ENCODE measurements at places on chromosomes 11 and 22. TPM values are rescaled to one million over a fixed set of nuclear protein-coding genes. Genes with fewer than 3 reads are reported as not detected.

DUSP8 gene
- 1.3 TPM for total RNA-seq

LDHAL6A gene
- total RNA-seq = not detected

- DNase-seq = no peak
- peaks cover 17% of the 10 kb centered on the region for H3K27me3 ChIP-seq
- H3K27ac ChIP-seq = no peak overlapping the region
- no peaks in the 10 kb centered on the region for H3K4me1 ChIP-seq
- no peaks in the 10 kb centered on the region for H3K36me3 ChIP-seq
- no peak overlapping the region for H3K4me3 ChIP-seq
Observed at GRCh38 chr22:45664136-45664646, 7.4 kb upstream of the ATXN10 start.

GRCh38 chr11:131822506-131822905 lies 452.1 kb downstream of the NTM start:
- H3K27ac ChIP-seq = no peak overlapping the region
- H3K27me3 ChIP-seq = peaks cover 4% of the 10 kb centered on the region
- no peaks in the 10 kb centered on the region for H3K36me3 ChIP-seq
- no peaks in the 10 kb centered on the region for H3K4me1 ChIP-seq
- H3K4me3 ChIP-seq = no peak overlapping the region

- H3K27me3 ChIP-seq = peaks cover 2% of the 10 kb centered on the region
- H3K4me1 ChIP-seq = no peaks in the 10 kb centered on the region
- no peak for DNase-seq
- H3K4me3 ChIP-seq = no peak overlapping the region
- no peak overlapping the region for H3K27ac ChIP-seq
- H3K36me3 ChIP-seq = no peaks in the 10 kb centered on the region
Observed at GRCh38 chr22:29139965-29140782, 65.5 kb upstream of the EMID1 start.

YPEL1 gene
- 1.5 TPM for total RNA-seq

DNA sequence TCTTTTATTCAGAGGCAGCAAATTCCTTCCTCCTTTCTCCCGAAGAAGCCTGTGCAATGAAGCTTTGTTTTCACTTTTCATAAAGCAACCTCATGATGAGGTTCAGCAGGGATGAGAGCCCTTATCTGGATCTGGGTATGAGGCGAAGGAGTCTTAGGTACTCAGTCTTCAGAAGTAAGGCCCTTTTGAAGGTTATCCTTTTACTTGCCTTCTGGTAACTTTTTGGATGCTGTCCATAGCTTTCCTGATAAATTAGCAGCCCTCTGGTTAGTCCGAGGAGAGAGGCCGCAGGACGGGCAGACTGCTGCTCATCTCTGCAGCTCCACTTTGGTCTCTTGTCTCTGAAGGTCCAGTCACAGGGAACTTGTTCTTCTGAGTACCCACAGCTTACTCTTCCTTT lies 1.1 kb downstream of the TRIM22 start:
- peak overlapping the region; percentile 77 for H3K4me3 ChIP-seq
- peaks cover 58% of the 10 kb centered on the region for H3K4me1 ChIP-seq
- DNase-seq = no peak
- peaks cover 17% of the 10 kb centered on the region for H3K36me3 ChIP-seq
- no peaks in the 10 kb centered on the region for H3K27me3 ChIP-seq
- H3K27ac ChIP-seq = peak overlapping the region; percentile 94

DNA sequence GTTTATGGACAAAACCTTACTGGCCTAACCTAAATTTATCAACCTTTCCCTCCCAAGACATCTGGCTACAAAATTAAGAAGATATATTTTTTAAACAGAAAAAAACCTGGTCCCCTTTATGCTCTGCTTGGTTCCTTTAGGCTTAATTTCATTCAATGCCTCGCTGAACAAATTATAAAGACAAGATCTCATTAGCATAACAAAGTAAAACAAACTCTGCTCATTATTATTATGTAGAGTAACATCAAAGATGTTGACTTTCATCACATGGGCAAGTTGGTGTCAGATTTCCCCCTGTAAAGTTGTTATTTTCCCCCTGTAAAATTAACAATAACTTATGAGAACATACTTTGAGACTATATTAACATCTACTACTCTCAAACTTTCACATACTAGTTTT lies 11.0 kb downstream of the RRAS2 start:
- no peak overlapping the region for H3K4me3 ChIP-seq
- H3K36me3 ChIP-seq = peaks cover 31% of the 10 kb centered on the region
- H3K4me1 ChIP-seq = peaks cover 22% of the 10 kb centered on the region
- DNase-seq = no peak
- H3K27ac ChIP-seq = no peak overlapping the region

GRIA4 gene
- not detected for total RNA-seq

PGA5 gene
- total RNA-seq = not detected

DCPS gene
- total RNA-seq = 29.7 TPM

DNA sequence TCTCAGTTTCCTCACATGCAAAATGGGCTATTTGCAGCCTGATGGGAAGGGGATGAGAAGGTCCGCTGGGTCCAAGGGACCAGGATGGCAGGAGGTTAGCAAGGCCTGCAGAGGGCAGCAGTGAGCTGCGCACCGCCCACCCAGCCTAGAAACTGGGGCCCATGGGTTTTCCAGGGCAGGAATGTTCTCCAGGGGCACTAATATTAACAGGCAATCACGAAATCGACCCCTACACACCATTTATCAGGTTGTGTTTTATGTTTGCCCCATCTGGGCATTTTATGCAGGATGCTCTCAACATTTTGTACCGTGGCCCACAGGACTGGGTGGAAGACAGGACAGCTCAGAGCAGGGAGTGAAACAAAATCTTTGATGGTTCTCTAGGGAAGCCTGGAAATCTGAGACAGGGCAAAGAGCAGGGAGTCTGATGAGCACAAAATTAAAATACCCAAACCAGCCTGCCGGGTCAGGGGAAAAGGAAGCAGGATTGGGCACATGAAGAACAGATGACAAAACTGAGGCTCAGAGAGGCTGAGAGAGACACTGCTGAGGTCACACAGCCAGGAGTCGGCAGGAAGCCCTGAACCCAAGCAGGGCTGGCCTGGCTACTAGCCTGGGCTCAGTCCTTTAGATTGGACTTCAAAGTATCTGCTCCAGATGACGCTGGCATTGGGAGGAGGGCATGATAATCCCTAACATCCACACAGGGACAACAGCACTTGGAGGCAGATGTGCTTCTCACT lies 1.6 kb upstream of the BCR start:
- peaks cover 16% of the 10 kb centered on the region for H3K36me3 ChIP-seq
- DNase-seq = peak; percentile 77
- H3K4me3 ChIP-seq = peak overlapping the region; percentile 58
- no peaks in the 10 kb centered on the region for H3K27me3 ChIP-seq

PGR gene
- not detected for total RNA-seq

DNA sequence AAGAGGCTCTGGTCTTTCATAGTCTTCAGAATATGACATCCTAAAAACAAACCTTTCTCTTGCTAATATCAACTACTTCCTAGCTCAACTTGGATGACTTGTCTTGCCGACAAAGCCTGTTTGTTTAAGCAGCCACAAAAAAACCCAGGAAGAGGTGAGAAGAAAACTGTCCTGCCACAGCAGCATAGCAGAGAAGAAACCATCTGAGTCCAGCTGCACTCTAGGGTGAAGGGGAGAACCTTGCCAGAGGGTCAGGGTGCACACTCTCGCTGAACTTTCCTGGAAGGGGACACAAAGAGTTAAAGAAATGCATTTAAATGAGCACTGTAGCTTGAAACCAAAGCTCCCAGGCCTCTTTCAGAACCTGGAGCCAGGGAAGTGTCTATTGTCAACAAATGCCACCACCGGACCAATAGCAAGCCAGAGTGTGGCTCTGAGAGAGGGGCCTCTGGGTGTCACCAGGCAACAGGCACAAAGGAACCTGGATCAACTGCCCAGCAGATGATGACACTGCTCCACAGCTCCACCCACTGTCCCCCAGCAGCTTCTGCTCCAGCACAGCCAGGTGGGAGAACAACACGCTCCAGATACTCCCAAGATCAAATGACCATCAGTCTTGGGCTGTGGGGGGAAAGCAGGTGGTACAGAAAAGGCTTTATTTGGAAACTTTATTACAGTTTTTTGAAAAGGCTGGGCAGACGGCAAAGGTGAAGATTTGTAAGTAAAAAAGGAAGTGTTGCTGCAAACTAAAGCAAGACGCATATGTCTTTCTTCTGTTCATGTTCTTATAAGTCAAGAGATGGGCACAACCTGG lies 105.7 kb downstream of the RASSF10 start:
- H3K4me3 ChIP-seq = no peak overlapping the region
- H3K27me3 ChIP-seq = peaks cover 24% of the 10 kb centered on the region
- no peaks in the 10 kb centered on the region for H3K4me1 ChIP-seq
- no peak for DNase-seq
- H3K36me3 ChIP-seq = no peaks in the 10 kb centered on the region

- peaks cover 13% of the 10 kb centered on the region for H3K36me3 ChIP-seq
- peaks cover 8% of the 10 kb centered on the region for H3K4me1 ChIP-seq
- DNase-seq = peak; percentile 17
- H3K27ac ChIP-seq = no peak overlapping the region
- no peaks in the 10 kb centered on the region for H3K27me3 ChIP-seq
- no peak overlapping the region for H3K4me3 ChIP-seq
Observed at GRCh38 chr11:31408201-31408600, 38.5 kb downstream of the DNAJC24 start.

- H3K4me1 ChIP-seq = no peaks in the 10 kb centered on the region
- no peaks in the 10 kb centered on the region for H3K27me3 ChIP-seq
- H3K27ac ChIP-seq = no peak overlapping the region
- DNase-seq = peak; percentile 4
- H3K36me3 ChIP-seq = no peaks in the 10 kb centered on the region
Observed at GRCh38 chr11:2204361-2205213, 33.0 kb upstream of the TH start.

DNA sequence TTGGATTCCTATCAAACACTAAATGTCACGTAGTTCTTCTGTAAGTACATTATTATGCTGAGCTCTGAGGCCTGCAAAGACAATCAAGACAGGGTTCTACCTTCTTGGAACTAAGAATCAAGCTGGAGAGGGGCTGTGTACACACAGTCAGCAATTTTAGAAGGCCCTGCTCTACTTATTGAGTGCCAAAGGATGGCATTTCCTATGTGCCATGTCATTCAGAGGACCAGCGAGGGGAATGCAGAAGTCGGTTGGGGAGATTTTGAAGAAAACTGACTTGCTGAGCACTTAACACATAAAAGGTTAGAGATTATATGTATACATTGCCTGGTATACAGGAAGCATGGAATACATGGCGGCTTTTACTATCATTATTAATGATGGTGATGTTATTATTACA lies 5.3 kb downstream of the SLC37A2 start:
- DNase-seq = no peak
- no peak overlapping the region for H3K27ac ChIP-seq
- H3K36me3 ChIP-seq = no peaks in the 10 kb centered on the region
- no peak overlapping the region for H3K4me3 ChIP-seq
- H3K27me3 ChIP-seq = peaks cover 35% of the 10 kb centered on the region

DNA sequence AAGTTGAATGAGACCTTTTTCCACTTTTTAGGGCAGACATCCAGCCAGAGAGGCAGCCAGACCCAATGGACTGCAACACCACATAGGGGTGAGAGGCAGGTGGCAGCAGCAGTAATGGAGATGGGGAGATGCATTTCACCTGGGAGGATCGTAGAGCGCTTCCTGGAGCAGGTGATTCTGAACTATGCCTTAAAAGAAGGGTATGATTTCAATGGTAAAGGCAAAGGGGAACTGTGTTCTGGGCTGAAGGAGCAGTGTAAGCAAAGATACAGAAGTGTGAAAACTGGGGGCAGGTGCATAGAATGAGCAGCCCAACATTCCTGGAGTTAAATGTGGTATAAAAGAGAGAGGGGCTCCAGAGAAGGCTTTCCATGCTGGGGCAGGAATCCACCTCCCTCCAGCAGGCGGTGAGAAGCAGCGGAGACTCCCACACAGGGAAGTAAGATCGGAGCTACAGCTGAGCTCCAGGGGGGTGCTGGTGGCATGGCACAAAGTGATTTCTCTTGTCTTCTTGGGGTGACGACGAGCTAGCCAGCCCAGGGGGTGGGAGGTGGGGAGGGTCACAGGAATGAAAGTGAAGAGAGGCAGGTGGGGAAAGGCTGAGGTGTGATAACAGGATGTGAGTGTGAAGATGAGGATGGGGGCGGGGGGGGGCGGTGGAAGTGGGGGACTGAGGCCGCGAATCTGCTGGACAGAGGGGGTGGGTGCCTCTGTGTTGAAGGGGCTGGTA lies 4.3 kb upstream of the SERHL2 start:
- peaks cover 6% of the 10 kb centered on the region for H3K4me1 ChIP-seq
- no peak for DNase-seq
- H3K27me3 ChIP-seq = no peaks in the 10 kb centered on the region
- H3K27ac ChIP-seq = no peak overlapping the region
- no peaks in the 10 kb centered on the region for H3K36me3 ChIP-seq

MPZL3 gene
- total RNA-seq = 45.9 TPM

- peaks cover 60% of the 10 kb centered on the region for H3K4me1 ChIP-seq
- H3K27ac ChIP-seq = peak overlapping the region; percentile 97
- H3K36me3 ChIP-seq = peaks cover 44% of the 10 kb centered on the region
- peak; percentile 65 for DNase-seq
- no peaks in the 10 kb centered on the region for H3K27me3 ChIP-seq
Observed at GRCh38 chr11:62708793-62709192, 1.3 kb downstream of the GNG3 start.

DNA sequence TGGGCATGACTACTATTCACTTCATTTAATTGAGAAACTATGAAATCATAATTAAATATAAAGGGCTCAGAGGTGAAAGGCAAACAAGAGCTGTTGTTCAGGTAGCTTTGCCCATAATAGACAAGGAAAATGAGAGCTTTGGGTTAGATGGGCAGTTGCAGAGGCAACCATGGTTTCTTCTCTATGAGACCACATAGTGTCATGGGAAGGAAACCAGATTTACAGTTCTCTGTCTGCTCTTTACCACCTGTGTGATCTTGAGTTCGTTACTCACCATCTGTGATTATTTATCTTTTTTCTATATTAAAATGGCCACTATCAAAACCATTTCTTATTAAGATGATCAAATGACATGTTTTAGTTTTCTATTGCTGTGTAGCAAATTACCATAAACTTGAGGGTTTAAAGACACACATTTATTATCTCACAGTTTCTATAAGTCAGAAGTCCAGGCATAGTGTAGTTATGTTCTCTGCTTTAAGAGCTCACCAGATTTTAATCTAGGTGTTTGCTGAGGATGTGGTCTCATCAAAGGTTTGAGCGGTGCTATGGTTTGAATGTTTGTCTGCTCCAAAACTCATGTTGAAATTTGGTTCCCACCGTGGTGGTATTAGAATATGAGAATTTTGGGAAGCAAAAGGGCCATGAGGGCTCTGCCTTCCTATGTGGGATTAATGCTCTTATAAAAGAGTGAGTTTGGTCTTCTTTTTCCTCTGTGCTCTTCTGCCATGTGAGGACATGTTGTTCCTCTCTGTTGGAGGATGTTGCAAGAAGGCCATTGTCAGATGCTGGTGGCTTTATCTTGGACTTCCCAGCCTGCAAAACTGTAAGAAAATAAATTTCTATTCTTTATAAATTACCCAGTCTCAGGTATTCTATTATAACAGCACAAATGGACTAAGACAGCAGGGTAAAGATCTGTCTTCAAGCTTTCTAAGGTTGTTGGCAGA lies 38.2 kb downstream of the OR2AG2 start:
- H3K36me3 ChIP-seq = peaks cover 42% of the 10 kb centered on the region
- no peak overlapping the region for H3K4me3 ChIP-seq
- DNase-seq = no peak
- no peaks in the 10 kb centered on the region for H3K27me3 ChIP-seq

SPTBN2 gene
- 1.6 TPM for total RNA-seq

P4HA3 gene
- not detected for total RNA-seq
